ENCODE measurements at places on chromosomes 1 and 21.

DNA sequence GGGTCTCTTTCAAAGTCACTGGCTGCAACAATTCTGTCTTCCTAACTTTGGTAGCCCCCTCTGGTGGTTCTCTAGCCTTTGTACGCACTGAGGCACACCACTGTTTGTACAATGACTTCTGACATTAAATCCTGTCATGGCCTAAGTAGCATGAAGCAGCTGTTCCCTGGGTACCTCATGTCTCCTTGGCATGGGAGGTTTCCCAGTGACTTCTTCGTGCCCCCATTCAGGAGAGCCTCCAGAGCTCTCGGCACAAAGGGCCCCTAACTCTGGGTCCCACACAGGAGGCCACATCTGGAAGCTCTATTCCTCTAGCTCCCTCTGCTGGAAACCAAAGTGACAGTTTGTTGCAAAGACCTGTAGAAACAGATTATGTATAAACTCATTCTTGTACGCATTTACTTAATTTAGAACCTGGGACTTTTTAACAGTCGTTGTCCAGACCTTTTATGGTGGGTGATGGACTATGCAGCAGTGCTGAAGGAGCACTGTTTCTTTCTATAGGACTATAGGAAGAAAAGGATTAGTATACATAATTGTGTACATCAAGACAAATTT lies 13.4 kb downstream of the SWT1 start:
- DNase-seq = no peak

DNA sequence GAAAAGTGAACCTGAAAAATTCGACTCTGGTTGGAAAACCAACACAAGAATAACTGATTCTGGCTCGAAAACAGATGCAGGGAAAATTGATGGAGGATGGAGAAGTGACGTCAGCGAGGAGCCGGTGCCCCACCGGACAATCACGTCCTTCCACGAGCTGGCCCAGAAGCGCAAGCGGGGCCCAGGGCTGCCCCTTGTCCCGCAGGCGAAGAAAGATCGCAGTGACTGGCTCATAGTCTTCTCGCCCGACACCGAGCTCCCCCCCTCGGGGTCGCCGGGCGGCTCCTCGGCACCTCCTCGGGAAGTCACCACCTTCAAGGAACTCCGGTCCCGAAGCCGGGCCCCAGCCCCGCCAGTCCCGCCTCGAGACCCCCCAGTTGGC lies 1.9 kb downstream of the RUSC1 start:
- DNase-seq = no peak

- no peak for DNase-seq
Measured at GRCh38 chr1:67834246-67834877, 1.1 kb upstream of the GNG12 start.

DNA sequence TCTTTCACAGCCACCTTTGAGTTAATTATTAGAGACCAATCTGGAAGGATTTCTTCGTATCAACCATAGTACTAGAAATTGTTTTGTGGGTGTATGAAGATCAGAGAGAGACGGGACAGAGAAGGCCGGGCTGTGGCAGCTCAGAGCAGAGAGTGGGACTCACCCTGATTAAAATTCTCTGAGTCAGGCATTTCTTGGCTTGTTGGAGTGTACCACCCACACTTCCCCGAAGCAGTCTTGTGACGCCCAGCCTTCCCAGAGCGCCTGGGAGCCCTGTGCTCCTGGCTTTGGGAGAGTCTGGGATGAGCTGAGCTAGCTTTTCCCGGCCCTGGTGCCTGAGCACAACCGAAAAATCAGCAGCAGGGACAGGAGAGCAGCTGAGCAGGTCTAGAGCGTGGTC lies 19.4 kb downstream of the PLEKHM2 start:
- no peak for DNase-seq

GRCh38 chr1:41742219-41742618 lies 176.5 kb downstream of the HIVEP3 start:
- no peak for DNase-seq

- no peak for DNase-seq
Measured at GRCh38 chr1:239287296-239287695, 99.1 kb upstream of the CHRM3 start.

DNA sequence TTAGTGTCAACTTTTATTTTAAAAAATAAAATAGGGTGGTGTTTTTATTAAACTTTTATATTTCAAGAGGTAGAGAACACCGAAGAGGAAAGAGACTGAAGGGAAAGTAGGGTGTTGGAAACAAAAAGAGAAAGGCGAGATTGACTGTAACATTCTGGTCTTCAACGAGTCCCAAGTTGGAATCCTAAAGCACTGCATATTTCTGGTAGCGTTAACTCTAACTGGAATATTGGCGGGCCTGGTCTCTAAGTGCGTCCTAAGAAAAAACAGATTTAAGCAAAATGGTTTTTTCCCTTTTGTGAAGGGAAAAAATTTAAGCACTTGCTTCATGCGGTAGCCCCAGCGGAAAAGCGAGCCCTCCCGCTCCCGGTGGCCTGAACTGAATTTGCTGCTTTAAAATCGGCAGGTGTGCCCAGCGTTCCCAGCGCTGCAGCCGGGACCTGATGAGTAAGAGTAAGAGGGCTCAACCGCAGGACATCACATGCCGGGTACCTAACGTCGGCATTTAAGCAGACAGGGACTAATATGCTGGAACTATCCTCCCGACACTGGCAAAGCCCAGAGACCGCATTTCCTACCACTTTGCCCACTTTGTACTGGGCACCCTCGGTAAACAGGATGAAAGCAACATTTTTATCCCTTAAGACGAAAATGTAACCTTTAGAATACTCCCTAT lies 30.5 kb upstream of the NFIA start:
- no peak for DNase-seq

Measured in esophagus squamous epithelium (tissue), 5 donors.